ENCODE measurements at places on chromosomes 7 and 10. TPM values are rescaled to one million over a fixed set of nuclear protein-coding genes. Genes with fewer than 3 reads are reported as not detected.

GRCh38 chr7:103805346-103805745, 184.1 kb downstream of the RELN start:
- no peak for DNase-seq

DNA sequence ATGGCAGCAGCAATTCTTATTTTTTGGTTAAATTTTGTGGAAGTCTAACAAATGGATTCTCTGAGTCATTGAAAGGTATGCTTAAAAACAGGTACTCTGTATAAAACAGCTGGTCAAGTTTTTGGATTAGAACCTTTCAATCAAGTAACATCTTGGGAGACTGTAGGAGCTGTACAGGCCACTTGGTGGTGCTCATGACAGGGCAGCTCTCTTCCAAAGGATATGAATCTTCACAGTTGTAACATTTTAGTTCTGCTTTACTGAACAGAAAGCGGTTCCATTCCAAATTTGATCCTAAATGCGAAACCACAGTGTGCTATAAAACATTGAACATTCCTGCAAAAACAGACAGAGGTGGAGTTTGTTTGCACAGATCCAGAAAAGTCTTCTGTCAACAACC, 44.5 kb upstream of the AGR3 start:
- peak; percentile 17 for DNase-seq

Gene PIP
- total RNA-seq = not detected

- DNase-seq = no peak
These were observed 344.0 kb downstream of the REEP3 start for GRCh38 chr10:63865210-63865609.

DNA sequence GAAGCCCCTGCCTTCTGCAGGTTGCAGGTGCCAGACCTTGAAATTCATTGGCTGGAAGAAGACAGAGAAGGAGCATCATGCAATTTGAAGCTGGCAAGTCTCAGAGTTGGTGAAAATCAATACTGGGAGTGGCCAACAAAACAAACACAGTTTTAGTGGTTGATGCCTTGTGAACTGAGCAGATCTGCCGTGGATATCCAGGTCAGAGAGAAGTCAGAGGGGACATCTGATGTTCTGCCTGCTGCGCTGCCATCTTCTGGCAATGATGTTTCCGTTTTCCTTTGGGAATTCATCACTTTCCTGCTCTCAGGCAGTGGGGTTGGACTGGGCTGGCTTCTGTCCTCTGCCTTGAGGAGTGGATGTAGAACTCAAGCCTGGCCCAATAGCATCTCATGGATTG, 132.0 kb downstream of the RPS24 start:
- no peak for DNase-seq

GRCh38 chr7:30166155-30166840, 31.5 kb downstream of the MTURN start:
- no peak for DNase-seq

DNA sequence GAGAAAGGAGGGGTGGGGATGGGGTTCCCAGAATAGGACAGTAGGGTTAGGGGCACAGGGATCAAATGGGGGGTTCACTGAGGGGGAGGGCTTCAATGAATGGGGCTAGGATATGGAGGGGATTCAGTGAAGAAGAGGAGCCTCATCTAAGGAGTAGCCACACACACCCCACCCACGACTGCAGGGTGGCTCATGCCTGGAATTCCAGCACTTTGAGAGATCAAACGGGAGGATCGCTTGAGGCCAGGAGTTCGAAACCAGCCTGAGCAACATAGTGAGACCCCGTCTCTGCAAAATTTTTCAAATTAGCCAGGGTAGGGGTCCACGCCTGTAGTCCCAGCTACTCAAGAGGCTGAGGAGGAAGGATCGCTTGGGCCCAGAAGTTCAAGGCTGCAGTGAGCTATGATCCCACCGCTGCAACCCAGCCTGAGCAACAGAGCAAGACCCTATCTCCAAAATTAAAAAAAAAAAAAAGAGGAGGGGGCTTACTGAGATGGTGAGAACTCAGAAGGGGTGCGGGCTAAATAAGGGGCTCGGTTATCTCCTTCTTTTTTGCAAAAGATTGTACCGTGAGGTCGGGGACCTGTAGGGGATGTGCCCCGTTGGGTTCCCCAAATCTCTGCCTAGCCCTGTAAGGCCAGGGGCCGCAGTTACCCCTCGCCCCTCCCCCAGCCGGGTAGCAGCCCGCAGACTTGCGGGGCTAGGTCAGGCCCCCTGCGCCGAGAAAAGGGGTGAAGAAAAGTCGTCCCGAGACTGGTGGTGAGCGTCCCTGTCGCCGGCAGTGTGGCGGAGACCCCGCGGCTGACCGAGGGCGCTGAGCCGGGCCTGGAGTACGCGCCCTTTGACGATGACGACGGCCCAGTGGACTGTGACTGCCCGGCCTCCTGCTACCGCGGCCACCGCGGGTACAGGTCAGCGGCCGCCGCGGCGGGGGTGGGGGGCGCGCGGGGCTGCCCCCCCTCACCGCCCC, 43.1 kb upstream of the HSPB1 start:
- DNase-seq = no peak

DNA sequence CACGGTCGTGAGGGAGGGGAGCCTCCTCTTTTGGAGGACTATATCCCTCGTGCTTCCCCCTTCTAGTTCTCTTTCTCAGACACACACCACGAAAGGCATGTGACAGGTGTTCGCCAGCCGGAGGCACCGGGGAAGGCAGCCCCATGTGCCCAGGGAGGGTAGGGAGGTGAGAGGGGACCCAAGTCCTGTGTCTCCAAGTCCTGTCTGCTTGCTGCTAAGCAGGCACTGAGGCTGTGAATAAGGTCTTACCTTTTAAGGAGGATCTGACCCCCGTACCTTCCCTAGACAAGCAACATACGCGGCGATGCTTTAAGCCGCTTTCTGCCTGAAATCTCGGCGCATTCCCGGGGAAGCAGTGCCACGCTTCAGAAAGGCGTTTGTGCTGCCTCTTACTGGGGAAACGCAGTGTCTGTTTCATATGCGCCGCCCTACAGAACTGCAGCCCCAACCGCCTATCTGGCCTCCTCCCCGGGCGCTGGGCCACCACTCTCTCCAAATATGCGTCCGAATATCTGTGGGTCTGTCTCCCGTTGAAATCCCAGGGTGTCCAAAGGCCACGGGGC, 770 bp downstream of the PLXNA4 start:
- DNase-seq = no peak

- DNase-seq = no peak
These were observed 77.5 kb upstream of the STEAP1B start for GRCh38 chr7:22577470-22578001.

- no peak for DNase-seq
These were observed 42.5 kb downstream of the FOXK1 start for GRCh38 chr7:4724648-4725013.

DNA sequence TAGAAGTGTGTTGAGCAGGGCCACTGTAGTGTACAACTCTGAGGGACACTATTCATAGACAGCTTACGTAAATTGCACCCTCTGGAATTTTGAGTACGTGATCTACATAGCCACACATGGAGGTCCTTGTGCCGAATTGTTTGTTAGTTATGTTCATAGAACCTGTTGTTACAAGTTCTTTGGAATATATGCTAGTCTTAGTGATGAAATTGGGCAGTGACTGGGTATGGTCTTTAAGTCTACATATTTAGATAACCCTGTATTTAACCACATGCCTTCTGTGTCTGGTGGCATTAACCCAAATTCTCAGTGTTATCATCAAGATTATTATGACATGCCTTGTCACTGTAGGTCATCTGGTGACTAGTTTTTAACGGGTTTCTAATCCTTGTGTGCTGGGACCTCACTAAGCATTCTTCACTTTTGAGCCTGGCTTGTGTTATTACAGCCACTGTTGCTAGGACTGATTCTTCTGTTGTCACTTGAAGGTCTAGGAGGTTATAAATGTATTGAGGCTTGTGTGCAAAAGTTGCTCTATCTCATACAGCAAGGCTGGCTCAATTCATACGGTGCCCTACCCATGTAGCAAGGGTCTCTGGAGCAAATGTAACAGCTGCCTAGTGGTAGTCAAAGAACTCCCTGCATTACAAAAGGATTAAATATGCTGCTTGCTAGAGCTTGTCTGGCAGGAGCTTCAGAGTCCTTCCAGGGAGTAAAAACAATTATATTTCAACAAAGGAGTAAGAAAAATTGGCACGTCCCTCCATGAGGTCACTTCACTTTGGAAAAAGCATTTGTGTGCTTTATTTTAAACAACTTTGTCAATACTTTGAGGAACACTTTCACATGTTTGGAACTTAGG, 65.4 kb downstream of the CDK14 start:
- no peak for DNase-seq

Gene SORCS1
- total RNA-seq = 2.7 TPM

Gene PRLHR
- total RNA-seq = not detected

Gene OR2A12
- not detected for total RNA-seq

- DNase-seq = no peak
These were observed 180.9 kb downstream of the SEMA3A start for GRCh38 chr7:84013616-84014240.

DNA sequence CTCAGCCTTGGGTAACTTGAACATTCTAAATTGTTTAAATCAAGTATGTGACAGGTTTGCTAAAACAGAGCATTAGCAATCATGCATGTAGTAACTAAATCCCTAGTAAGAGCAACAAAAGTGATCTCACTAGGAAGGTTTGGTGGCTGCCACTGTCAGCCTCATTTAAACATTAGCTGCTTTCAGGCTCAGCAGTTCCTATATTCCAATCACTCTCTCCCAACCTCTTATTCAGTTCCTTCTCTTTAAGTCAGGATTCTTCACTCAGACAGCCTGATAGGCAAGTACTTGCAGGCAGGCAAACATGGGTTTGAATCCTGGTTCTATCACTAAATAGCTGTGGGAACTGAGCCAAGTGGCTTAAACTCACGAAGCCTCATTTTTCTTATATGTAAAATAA, 3.6 kb downstream of the CREB3L2 start:
- DNase-seq = no peak

- no peak for DNase-seq
These were observed 243.6 kb downstream of the CAMK1D start for GRCh38 chr10:12592967-12593366.

- no peak for DNase-seq
These were observed 59.8 kb downstream of the COA1 start for GRCh38 chr7:43669286-43670081.

Gene DOCK1
- total RNA-seq = 0.31 TPM

GRCh38 chr10:102522874-102523249, 19.1 kb downstream of the SUFU start:
- DNase-seq = no peak

DNA sequence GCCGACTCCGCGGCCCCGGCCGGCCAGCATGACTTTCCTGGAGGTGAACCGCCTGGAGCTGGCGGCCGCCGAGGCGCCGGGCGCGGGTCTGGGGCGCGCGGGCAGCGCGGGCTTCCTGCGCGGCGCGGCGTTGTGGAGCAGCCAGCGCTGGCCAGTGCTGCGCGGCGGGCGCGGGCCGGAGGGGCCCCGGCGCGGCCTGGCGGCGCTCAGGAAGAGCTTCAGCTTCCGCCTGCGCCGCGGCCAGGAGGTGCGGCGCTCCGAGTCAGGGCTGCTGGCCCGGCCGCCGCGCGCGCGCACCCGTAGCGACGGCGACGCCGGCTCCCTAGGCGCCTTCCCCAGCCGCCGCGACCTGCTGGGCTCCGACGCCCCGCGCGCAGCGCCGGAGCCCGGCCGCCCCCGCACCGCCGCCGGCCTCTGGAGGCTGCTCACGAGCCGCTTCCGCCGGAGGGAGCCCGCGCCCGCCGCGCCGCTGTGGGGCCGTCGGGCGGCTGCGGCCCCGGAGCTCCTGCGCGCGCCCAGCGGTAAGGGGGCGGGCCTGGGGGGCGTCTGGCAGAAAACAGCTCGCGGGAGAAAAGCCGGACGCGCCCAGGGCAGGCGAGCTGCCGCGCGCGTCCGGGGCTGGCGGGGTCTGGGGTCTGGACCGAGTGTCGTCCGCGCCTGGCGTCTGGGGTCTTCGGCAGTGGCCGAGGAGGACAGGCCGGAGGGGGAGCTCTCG, 29.0 kb downstream of the AGAP3 start:
- no peak for DNase-seq

DNA sequence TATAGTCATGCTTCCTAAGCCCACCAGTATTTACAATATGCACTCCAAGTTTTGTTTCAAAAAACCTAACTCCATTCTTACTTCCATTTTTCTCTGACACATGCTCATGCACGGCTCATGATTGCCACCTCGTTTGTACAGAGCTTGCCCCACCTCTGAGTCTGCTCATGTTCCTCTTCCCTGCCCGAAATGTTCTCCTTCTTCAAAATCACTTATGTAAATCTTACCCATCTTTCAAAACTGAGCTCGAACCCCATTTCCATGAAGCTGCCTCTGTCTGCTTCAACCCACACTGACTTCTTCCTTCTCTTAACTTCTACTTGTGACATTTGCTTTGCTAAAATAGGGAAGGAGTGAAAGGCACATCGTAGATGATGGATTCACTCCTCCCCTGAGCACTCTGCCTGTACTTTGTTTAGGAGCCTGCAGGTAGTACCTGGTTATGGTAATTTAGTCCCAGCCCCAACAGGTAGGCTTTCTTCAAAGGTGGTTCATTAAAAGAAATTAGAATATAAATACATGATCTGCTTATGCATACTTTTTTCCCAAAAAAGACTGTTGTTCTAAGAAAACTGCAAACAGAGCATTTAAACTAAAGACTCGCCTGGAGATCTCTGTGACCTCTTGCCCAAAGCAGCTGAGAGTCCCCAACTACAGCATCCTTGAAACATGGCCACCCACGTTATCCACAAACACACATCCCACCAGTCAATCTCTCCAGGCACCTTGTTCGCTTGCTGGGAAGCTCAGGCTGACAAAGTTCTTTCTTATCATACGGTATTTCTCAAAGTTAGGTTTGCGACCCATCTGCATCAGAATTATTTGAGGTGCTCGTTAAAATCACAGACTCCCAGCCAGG, 172.0 kb downstream of the DGKI start:
- DNase-seq = no peak

GRCh38 chr10:36053775-36054174, 411.7 kb upstream of the FZD8 start:
- DNase-seq = no peak

DNA sequence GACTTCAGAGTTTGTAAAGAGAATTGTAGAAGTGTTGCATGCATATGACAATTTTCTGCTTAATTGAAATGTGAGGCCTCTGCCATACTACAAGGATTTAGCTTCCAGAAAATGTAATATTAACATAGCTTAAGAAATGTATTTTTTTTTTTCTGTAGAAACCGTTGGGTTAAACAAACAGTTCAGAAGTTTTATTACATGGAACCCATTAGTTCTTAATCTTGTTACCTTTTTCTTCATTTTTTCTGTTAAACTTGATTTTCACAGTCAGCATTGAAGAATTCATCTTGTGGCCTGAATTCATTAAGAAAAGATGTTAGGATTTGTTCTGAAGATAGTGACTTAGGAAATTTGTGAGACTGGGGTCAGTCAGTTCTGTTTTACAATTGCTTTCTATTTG, 4.9 kb downstream of the PTEN start:
- DNase-seq = no peak

DNA sequence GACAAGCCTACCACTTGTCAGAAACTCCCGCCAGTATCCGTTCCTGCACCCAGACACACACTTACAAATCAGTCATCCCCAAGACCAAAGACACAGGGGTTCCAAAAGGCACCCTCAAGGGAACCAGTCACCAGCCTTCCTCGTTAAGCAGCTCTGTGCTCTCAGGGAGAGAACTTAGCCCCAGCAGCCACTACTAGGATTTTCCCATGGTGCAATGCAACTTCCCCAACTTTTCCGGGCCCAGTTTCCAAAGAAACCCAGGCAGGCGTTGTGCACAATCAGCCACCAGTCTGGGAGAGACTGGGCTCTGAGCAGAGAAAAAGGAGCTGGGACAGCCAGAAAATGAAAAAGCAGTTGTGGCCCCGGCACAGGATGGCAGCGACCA, 1.2 kb downstream of the DLG5 start:
- DNase-seq = no peak

All from K562 (cell line).